T1000 (cell line): ENCODE measurements at places on chromosomes 16 and 17.

GRCh38 chr17:42431758-42432161 lies 8.7 kb upstream of the CAVIN1 start:
- no peak for DNase-seq

- DNase-seq = peak; percentile 60
Observed at GRCh38 chr16:29825145-29826044, 5.1 kb downstream of the MVP start.

DNA sequence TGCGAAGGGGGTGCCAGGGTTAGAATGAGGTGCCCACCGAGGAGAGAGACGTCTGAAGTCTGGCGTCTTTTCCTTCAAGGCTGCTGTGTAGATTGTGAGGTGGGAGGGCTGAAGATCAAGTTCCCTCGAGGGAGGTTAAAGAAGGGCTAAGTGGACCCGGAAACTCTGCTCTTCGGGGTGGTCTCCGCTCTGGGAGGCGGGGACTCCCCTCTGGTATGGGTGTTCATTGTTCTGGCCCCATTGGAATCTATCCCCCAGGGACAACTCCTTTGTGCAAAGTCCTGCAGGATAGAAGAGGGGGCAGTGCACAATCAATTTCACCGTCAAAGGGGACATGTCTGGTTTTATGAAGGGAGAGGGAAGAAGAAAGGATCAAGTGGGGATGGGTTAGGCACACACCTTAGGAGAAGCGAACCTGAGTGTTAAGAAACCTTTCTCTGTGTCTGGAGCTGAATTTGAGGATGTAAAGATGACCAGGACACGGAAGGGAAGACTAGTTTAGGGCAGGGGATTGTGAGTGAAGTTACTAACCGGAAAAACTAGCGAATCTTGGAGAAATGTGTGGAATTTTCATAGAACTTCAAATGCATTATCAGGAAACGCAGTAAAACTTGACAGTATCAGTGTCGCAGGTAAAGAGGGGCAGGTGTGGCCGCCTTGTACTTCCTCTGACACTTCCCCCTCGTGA lies 809 bp upstream of the RAB34 start:
- DNase-seq = no peak

DNA sequence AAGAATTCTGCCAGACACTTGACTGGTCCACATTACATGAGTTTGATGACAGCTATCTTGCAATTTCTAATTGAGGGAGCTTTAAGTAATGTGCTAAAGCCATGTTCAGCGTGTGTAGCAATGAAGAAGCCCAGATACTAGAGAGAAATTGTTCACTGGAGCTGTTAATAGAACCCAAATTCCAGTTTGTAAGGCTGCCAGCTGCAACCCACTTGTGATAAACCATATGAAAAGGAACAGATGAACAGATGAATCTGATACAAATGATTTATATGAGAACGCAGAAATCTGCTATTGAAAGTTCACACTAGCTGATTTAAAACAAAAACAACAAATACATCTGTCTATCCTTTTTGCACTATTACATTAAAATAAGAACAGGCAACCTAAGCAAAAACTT lies 6.2 kb downstream of the NACA2 start:
- DNase-seq = no peak

- DNase-seq = no peak
Observed at GRCh38 chr17:45789874-45790273, 5.8 kb downstream of the CRHR1 start.

DNA sequence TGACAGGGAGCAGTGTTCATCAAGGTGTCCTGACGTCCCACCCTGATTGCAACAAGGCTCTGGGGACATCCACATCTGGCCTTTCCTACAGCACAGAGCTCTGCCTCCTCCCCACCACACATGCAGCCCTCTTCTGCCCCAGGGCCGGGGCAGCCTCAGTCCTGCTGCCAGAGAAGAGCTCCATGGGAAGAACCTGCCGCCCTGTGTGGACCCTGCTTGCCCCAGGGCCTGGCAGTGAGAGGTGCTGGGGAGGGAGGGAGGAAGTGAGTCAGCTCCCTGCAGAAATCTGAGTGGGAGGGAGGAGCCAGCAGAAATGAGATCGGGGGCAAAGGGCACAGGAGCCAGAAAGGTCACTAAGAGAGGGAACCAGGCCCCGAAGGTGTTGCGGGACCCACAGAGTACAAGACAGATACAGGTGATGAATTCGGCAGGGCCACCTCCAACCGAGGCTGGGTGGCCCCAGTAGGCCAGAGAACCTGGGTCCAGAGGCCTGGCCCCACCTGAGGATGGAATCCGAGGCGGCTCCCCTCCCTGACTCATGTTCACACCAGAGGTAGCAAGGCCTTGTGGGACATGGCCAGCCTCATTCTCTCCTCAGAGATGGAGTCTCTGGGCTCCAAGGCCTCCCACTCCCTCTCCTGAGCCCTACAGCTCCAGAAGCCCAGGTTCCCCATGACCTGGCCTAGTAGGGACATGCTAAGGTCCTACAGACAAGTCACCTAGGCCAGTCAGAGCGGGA lies 24.8 kb downstream of the MYO18A start:
- DNase-seq = peak; percentile 71

DNA sequence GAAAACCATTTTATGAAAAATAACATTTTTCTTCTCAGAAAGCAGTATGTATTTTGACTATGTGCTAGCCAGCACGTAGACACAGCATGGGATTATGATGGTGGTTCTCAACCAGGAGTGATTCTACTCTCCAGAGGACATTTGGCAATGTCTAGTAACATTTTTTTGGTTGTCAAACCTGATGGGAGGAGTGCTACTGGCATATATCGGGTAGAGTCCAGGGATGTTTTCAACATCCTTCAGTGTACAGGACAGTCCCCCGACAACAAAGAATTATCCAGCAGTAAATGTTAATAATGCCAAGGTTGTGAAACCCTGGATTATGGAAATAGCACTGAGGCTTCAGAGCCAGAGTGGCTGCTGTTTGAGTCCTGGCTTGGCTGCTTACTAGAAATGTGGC lies 27.7 kb downstream of the AP2B1 start:
- no peak for DNase-seq

DNA sequence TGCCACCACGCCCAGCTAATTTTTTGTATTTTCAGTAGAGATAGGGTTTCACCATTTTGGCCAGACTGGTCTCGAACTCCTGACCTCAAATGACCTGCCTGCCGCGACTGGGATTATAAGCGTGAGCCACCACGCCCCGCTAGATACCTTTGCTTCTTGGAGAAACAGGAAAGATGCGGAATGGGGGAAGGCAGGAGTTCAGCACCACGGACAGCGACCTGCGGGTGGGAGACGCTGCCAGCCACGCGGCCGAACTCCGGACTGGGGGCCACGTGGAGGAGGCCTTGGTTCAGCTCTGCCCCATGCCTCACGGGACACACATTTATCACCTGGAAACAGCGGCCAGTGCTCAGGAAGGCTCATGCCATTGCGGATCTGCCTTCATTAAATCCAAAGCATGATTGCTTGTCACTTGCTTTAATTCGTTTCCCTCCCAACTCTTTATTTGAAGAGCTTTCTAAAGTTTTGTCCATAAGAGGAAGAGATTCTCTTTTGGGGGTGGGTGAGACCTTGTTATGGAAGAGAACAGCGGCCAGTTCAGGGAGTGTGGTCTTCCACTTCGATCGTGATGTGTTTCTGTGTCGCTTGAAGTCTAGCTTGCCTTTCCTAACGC lies 219.9 kb downstream of the ENGASE start:
- peak; percentile 41 for DNase-seq

- no peak for DNase-seq
Observed at GRCh38 chr17:6482105-6482455, 37.8 kb downstream of the PIMREG start.

DNA sequence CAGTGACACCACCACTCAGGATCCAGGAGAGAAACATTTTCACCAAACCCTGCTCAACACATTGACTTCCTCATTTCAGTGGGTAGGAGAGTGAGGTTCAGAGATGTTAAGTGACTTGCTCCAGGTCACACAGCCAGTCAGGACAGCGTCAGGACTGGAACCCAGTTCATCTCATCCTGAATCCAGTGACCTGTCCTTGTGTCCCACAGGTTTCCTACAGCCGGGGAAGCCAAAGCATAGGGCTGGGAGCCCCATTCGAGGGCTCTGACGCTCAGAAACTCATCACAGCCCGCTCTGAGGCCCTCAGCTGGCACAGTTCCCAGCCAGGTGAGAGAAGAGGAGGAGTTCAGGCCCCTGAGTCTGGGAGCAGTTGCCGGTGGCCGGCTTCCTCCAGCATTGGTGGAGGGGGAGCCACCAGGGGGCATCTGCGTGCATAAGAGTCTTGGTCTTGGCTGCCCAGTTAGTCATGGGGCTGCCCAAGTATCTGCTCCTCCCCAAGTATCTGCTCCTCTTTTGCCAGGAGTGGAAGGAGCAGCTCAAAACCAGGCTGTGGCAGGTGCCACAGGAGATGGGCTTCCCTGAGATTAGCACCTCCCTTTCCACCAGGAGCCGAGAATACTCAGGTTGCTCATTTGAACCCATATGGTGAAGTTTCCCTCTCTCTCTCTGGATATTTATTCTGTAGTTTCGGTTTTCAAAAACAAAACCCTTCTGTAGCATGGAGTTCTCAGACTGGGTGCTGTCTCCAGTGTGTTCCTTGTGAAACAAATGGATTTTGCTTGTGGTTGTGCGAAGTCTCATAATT lies 56.0 kb downstream of the TNFRSF13B start:
- DNase-seq = no peak

DNA sequence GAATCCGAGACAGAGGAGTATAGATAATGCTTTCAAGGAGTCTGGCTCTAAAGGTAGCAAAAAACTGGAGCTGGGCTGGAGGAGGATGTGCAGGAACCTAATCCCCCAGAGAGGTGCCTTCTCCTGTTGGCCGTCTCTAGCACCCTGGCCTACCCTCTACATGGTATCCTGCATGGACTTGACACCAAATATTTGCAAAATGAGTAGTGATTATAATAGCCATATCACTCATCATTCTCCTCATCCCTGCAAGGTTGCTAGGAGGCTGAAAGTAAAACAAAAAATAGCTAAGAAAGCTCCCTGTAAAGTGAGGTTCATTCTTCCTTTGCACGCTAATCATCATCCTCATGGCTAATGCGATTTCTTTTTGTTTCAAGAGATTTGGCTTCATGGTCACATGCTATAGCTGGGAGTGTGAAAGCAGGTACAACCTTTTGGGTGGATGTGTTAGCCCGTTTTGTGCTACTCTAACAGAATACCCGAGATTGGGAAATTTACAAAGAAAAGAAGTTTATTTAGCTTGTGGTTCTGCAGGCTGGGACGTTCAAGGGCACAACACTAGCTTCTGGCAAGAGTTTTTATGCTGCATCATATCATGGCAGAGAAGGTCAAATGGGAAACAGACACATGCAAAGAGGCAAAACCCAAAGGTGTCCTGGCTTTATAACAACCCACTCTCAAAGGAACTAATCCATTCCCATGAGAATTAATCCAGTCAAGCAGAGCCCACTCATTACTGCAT lies 27.1 kb upstream of the CIITA start:
- DNase-seq = no peak

DNA sequence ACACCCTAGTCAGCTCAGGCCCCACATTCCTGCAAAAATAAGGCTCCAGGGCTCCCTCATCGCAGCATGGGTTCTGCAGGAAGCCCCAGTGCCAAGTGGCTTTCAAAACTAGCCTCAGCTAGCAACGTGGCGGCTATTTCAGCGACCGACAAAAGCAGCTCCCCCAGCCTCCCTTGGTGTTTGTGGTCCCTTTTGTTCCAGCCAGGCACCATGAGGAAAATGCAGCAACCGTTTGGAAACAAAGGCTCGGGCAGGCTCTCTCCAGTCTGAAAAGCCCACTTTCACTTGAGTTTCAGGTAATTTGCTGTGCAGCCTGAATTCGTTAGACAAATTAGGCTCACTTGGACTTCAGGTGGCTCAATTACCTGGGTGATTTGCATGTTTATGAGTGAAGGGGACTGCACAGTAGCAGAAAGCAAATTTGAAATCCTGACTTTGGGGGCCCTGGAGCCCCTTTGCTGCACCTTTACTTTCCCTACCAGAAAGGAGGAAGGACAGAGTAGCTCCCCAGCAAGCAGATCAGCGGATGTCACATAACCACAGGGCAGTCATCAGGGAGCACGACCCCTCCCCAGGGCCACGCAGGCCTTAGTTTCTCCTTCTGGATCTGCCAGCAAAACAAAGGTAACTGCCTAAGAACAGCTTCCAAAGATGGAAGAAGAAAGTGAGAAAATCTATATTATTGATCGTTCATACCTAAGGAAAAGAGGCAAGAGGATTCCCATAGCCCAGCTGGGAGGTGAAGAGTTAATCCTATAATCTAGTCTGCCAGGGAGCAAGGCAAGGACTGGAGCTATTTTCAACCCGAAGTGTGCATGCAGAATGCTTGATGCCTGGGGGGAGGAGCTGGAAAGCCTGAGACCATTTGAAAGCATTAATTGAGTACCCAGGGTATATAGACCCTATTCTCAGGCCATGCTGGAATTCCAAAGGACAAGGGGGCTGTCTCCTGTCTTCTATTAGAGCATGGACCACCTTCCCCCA lies 143.1 kb upstream of the SDK2 start:
- no peak for DNase-seq

DNA sequence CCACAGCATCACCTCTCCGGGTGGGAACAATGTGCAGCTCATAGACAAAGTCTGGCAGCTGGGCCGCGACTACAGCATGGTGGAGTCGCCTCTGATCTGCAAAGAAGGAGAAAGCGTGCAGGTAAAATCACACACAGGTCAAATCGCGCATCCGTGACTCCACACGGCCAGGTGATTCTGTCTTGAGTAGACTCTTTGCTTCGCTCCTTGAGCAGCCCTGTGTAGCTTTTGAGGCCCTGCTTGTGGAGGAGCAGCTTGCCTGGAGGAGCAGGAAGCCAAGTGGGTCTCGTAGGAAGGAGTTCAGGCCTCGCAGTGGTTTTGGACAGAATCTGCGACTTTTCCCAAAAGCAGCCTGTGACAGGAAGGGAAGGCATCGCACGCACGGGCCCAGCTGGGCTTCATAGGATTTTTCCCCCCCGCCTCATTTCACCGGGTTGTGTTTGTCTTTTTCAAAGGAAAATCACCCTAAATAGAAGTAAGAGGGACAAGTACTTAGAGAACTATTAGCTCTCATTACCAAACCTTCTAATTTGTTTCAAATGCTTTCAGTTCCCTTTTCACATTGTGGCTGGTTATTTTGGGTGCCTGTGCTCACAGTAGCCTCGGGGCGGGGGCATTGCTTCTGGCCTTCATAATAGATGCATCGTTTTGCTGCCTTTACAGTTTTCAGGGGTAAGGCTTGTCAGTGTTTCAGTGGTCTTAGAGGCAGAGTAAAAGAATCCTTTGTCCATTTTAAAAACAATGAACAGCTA lies 71.5 kb downstream of the SEC14L1 start:
- no peak for DNase-seq

DNA sequence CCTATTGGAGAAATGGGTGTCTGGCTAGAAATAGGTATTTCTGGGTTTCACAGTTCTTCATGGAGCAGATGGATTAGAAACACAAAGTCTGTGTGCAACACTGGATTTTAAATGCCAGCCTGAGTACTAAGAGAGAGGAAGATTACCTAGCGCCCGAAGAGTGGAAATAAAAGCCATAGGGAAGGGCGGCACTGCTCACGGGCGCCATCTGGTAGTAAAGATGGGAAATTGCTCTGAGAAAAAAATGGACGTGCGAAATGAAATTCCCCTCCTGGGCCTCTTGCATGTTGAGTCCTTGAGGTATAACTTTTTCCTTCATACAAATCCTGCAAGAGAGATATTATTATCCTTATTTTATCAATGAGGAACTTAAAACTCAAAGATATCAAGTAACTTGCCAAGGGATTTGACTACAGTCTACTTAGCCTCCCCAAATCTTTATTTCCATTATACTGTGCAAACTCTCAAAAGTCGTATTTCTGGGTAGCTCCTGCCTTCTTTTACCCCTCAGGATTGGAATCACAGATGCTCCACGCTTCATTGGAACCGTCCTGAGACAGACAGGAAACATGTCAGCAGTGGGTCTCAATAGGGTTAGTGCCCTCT lies 72.8 kb downstream of the MMD start:
- DNase-seq = peak; percentile 4

- DNase-seq = no peak
Observed at GRCh38 chr16:12162151-12162985, 185.8 kb downstream of the SNX29 start.
